ENCODE measurements at places on chromosomes 5 and 9. TPM values are rescaled to one million over a fixed set of nuclear protein-coding genes. Genes with fewer than 3 reads are reported as not detected.

- no peaks in the 10 kb centered on the region for H3K4me1 ChIP-seq
- no peak for DNase-seq
- H3K36me3 ChIP-seq, result no peaks in the 10 kb centered on the region
- H3K4me3 ChIP-seq, result no peak overlapping the region
These were observed 13.9 kb upstream of the RARS1 start for GRCh38 chr5:168472329-168472728.

DNA sequence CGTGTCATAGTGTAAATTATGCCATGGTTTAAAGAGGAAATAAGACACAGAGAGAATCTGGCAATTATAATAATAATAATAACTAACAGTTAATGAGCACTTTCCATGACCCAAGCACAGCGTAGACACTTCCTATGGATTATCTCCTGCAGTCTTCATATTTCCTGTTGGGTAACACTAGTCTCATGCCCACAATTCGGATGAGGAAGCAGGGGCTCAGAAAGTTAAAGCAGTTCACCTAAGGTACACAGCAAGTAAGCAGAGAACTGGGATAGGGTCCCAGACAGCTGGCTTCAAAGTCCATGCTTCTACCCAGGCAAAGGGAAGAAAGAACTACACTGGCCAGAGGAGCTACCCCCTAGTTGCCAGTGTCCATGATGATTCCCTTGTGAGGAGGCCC lies 27.9 kb upstream of the TGFBI start:
- H3K27ac ChIP-seq, result peak overlapping the region; percentile 10
- no peaks in the 10 kb centered on the region for H3K36me3 ChIP-seq
- H3K27me3 ChIP-seq, result no peaks in the 10 kb centered on the region
- H3K4me1 ChIP-seq, result peaks cover 27% of the 10 kb centered on the region

DNA sequence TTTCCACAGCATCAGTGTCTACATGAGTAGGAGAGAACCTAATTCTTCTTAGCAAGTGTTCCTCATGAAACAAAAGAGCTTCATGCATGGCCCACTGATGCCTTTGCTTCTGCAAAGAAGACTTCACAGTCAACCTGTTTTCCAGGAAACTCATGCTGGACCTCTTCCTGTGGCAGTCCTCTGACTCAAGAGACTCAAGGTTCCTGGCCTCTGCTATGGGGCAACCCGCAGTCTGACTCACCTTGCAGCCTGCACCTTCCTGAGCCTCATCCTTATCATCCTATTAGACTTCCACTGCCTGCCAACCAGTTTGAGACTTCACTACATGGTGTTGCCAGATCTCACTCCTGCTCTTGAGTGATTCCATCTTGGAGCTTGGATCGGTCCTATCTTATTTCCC lies 17.6 kb upstream of the AGGF1 start:
- no peaks in the 10 kb centered on the region for H3K36me3 ChIP-seq
- no peaks in the 10 kb centered on the region for H3K4me1 ChIP-seq
- H3K4me3 ChIP-seq, result no peak overlapping the region

GRCh38 chr5:1021136-1021968 lies 12.8 kb downstream of the NKD2 start:
- no peak for DNase-seq
- no peaks in the 10 kb centered on the region for H3K4me1 ChIP-seq
- no peak overlapping the region for H3K4me3 ChIP-seq
- no peak overlapping the region for H3K27ac ChIP-seq
- H3K36me3 ChIP-seq, result no peaks in the 10 kb centered on the region

The PCDHGA5 gene
- total RNA-seq, result 5.4 TPM

GRCh38 chr9:68741234-68741633 lies 36.2 kb downstream of the PIP5K1B start:
- H3K4me1 ChIP-seq, result no peaks in the 10 kb centered on the region
- DNase-seq, result no peak
- no peaks in the 10 kb centered on the region for H3K27me3 ChIP-seq
- H3K36me3 ChIP-seq, result no peaks in the 10 kb centered on the region
- no peak overlapping the region for H3K4me3 ChIP-seq

GRCh38 chr5:178372142-178372571 lies 139.6 kb upstream of the PHYKPL start:
- peak overlapping the region; percentile 22 for H3K4me3 ChIP-seq
- peak overlapping the region; percentile 55 for H3K27ac ChIP-seq
- no peaks in the 10 kb centered on the region for H3K36me3 ChIP-seq
- H3K27me3 ChIP-seq, result no peaks in the 10 kb centered on the region
- no peak for DNase-seq

DNA sequence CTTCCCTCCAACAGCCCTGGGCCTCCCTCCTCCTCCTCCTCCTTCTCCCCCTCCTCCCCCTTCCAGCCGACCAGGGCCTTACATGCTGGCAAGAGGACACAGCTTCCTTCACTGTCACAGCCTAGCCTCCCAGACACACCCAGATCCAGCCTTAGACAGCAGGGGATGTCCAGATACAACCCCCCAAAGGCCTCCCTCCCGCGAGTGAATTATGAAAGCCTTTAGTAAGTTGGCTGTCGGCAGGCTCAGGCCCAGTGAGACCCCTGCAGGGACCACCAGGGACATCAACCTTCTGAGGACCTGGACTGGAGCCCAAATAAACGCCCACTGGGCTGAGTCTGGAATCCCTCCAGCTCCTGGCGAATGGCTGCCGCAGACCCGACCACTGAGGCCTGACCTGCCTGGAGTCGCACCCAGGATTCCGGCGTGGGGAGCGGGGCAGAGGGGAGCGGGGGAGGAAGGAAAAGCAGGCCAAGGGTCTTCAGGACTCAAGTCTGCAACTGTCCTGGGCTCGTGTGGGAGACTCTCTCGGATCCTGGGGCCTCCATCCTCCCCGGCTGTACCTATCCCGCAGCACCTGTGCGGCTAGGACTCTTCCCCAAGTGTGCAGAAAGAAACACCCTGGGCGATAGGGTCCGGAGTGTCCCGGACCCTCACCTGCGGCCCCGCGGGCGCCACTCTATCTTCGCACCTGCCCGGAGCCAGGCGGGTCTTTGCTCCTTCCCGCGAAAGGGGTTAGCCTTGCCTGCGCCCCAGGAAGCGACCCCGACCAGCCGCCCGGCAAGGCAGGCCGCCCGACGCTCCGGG lies 705 bp downstream of the SEPTIN8 start:
- H3K36me3 ChIP-seq, result no peaks in the 10 kb centered on the region
- H3K4me3 ChIP-seq, result peak overlapping the region; percentile 91
- H3K4me1 ChIP-seq, result peaks cover 65% of the 10 kb centered on the region
- peak overlapping the region; percentile 84 for H3K27ac ChIP-seq

The RASGRF2 gene
- total RNA-seq, result 5.0 TPM

The PPIC gene
- 42.9 TPM for total RNA-seq

- no peaks in the 10 kb centered on the region for H3K36me3 ChIP-seq
- H3K4me1 ChIP-seq, result no peaks in the 10 kb centered on the region
- no peak for DNase-seq
- H3K4me3 ChIP-seq, result no peak overlapping the region
- no peak overlapping the region for H3K27ac ChIP-seq
These were observed 63.2 kb upstream of the ZSWIM6 start for GRCh38 chr5:61268871-61269270.

The PLPP7 gene
- 15.6 TPM for total RNA-seq

The SLC6A18 gene
- total RNA-seq, result not detected

- H3K27me3 ChIP-seq, result no peaks in the 10 kb centered on the region
- H3K4me3 ChIP-seq, result no peak overlapping the region
- DNase-seq, result no peak
- no peaks in the 10 kb centered on the region for H3K36me3 ChIP-seq
- no peaks in the 10 kb centered on the region for H3K4me1 ChIP-seq
These were observed 73.8 kb downstream of the SNCAIP start for GRCh38 chr5:122385808-122386207.

- no peak for DNase-seq
- H3K27ac ChIP-seq, result no peak overlapping the region
- no peaks in the 10 kb centered on the region for H3K36me3 ChIP-seq
- no peaks in the 10 kb centered on the region for H3K4me1 ChIP-seq
These were observed 209.4 kb downstream of the DTWD2 start for GRCh38 chr5:118778941-118779340.

The DBH gene
- total RNA-seq, result not detected

The FSTL4 gene
- 0.34 TPM for total RNA-seq

- DNase-seq, result no peak
- no peaks in the 10 kb centered on the region for H3K4me1 ChIP-seq
- H3K27me3 ChIP-seq, result no peaks in the 10 kb centered on the region
- H3K4me3 ChIP-seq, result no peak overlapping the region
- no peaks in the 10 kb centered on the region for H3K36me3 ChIP-seq
- H3K27ac ChIP-seq, result no peak overlapping the region
These were observed 53.3 kb downstream of the MEGF10 start for GRCh38 chr5:127343866-127344265.

- no peaks in the 10 kb centered on the region for H3K27me3 ChIP-seq
- no peak for DNase-seq
- no peak overlapping the region for H3K4me3 ChIP-seq
These were observed 105.7 kb upstream of the HAND1 start for GRCh38 chr5:154583671-154584177.

- DNase-seq, result no peak
- H3K4me1 ChIP-seq, result peaks cover 36% of the 10 kb centered on the region
- no peak overlapping the region for H3K4me3 ChIP-seq
- no peaks in the 10 kb centered on the region for H3K27me3 ChIP-seq
These were observed 26.7 kb downstream of the LNPEP start for GRCh38 chr5:96962540-96962991.

The WDR31 gene
- total RNA-seq, result 2.8 TPM

DNA sequence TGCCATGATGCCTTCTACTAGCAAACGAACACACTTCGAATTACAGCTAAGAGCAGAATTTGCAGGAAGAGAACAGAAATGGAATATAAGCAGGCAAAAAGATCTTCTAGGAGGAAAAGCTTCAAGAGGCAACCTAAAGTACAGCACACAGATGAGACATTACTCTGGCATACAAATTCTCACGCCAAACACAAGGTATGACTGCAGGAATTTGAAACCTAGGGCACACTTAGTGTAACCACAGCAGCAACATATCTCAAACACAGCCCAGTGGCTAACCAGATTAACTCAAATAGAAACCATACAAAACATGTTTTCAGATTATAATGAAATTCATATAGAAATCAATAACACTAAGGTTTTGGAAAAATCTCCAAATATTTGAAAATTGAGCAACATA lies 481.0 kb upstream of the RGMB start:
- DNase-seq, result no peak
- H3K4me3 ChIP-seq, result no peak overlapping the region
- H3K27ac ChIP-seq, result no peak overlapping the region
- H3K36me3 ChIP-seq, result no peaks in the 10 kb centered on the region
- H3K4me1 ChIP-seq, result no peaks in the 10 kb centered on the region

The ZNF618 gene
- 4.5 TPM for total RNA-seq

DNA sequence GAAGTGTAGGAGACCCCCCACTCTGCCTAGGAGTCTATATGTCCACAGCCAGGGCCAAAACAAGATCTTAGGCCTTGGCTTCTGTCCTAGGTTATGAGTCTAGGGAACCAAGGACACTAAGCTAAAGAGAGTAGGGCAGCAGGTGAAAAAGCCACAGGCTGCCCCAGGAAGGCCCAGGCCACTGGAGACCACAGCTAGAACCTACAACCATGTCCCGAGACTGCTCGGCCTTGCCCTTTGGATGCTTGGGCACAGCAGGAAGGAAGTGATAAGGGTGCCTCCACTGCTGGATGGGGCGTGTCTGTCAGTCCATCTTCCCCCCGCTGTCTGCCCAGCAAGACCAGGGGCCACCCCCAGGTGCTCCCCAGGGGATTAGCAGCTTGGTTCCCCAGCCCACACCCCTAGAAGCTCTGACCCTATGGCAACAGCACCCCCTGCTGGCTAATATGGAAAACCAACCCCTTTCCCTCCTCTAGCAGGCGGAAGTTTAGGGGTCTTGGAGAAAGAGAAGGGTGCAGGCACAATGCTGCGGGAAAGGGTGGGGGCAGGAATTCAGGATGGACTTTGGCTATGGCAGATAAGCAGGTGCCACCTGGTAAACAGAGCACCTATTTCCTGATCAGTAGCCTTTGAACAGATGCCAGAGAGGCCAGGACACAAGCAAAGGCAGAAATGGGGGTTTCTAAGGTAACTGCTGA lies 10.5 kb upstream of the IRF1 start:
- peaks cover 55% of the 10 kb centered on the region for H3K4me1 ChIP-seq
- H3K36me3 ChIP-seq, result no peaks in the 10 kb centered on the region
- DNase-seq, result peak; percentile 92
- peak overlapping the region; percentile 98 for H3K27ac ChIP-seq
- no peaks in the 10 kb centered on the region for H3K27me3 ChIP-seq
- H3K4me3 ChIP-seq, result no peak overlapping the region

The PRPF4 gene
- total RNA-seq, result 17.2 TPM

DNA sequence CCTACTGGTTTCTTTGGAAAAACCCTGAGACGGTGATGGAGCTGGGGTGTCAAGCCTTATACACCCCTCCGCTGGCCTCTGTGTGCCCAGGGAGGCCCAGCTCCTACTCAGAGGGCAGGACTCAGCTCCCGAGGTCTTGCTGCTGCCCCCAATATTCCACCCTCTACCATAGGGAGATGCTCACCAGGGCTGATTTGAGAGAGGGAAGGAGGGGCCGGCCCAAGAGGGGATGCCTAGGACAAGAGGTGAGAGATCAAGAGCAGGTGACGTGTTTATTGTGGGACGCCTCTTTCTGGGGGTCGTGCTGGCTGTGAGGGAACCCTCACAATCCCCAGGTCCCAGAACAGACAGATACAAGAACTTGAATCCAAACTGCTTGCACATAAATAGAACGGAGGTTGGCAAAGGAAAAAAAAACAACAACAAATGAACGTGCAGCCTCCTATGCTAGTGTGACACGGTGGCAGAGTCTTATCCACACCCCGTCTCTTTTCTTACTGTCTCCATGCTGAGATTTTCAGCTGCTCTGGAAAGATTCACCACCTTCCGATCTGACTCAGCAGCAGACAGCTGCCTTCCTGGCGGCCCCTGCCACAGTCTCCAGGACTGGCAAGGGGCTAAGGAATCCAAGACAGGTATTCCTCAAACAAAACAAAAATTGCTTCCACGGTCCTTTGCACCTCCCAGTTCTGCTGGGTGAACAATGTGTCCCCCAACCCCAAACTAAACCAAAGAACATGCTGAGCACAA lies 22.3 kb downstream of the FABP6 start:
- no peaks in the 10 kb centered on the region for H3K4me1 ChIP-seq
- DNase-seq, result no peak
- H3K27ac ChIP-seq, result no peak overlapping the region
- no peak overlapping the region for H3K4me3 ChIP-seq

DNA sequence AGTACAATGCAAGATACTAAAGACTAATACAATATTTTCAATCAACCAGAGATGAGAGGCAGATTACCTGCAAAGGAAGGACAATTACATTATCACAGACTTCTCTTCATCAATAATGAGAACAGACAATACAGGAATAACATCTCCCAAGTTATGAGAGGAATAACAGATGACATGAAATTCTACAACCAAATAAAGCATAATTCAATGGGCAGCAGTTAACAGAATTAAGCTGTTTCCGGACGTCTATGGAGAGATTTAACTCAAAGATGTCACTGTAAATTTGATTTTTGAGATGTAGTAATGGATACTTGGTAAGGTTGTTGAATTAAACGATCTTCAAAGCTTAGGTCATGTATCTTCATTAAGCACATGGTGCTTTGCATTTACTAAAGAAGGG lies 19.8 kb upstream of the PARP8 start:
- no peak overlapping the region for H3K4me3 ChIP-seq
- no peak for DNase-seq
- no peak overlapping the region for H3K27ac ChIP-seq
- H3K4me1 ChIP-seq, result no peaks in the 10 kb centered on the region

Measured in esophagus muscularis mucosa (tissue), 4 donors.